A549 (cell line): ENCODE measurements at places on chromosomes 2 and 18.

- DNase-seq, result peak; percentile 21
Observed at GRCh38 chr18:65091744-65092329, 659.0 kb upstream of the CDH7 start.

GRCh38 chr2:166418853-166419615, 43.3 kb upstream of the SCN9A start:
- DNase-seq, result no peak

DNA sequence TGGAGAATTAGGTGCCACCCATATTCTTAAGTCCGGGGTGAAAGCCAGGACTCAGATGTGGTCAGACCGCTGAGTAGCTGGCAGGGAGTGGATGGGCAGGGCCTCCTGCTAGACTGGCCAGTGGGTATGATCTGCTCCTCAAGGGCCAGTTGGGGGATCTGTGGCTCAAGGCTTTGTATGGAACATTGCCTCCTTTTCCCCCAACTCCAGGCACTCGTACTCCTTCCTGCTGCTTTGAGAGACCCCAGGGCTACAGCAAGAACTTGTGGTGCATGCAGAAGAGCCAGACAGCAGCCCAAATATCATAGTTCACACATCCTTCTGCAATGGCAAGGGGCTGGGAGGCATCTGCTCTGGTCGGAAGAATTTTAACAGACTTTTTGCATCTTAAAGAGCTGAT, 61.7 kb downstream of the PDCL3 start:
- DNase-seq, result no peak

DNA sequence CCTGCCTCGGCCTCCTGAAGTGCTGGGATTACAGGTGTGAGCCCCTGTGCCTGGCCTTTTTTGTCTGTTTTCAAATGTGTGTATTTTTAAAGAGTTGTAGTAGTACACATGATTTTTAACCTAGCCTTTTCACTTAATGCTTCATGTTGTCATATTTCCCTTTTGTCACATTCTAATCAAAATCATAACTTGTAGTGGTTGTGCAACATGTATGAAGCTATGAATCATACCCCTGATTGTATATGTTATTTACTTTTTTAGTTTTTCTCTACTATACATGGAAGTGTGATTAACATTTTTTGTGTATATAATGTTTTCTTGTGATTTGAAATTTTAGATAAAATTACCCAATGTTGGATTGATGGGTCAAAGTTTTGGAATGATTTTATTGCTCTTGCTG, 8.5 kb downstream of the GEN1 start:
- DNase-seq, result no peak

- no peak for DNase-seq
Observed at GRCh38 chr2:179005976-179006375, 44.0 kb downstream of the CCDC141 start.

DNA sequence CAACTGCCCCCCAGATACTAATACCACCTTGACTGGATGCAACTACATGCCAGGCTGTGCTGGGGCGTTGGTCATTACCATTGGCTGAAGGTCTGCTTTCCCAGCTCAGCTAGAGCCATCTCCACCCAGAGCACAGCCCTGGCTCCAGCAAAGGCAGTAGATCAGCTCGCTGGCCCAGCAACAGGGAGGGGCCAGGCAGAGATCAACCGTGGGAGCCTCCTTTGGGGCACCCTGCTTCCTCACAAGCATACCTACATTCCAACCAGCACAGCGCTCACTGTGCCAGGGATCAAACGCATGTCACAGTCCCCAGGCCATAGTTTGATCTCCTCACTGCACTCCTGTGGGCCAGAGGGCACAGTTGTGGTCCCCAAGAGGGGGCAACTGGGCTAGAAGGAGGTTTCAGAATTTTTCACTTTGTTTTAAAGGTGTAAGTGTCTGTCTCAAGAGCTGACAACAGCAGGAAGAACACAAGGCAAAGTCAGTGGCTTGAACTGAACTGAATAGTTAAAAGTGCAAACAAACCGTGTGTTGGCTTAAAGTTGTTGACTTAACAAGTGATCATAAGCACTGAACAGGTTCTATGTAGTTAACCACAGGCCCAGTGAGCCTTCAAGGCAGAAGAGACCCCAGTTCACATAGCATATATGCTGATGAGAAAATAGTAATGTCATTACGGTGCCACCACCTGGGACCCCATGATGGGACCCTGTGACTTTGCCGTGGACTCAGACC, 70.1 kb upstream of the BZW1 start:
- DNase-seq, result no peak
